ENCODE measurements at places on chromosomes 3 and 15. TPM values are rescaled to one million over a fixed set of nuclear protein-coding genes. Genes with fewer than 3 reads are reported as not detected.

The TM6SF1 gene
- not detected for total RNA-seq

The ACTC1 gene
- 4.8 TPM for total RNA-seq

The NME9 gene
- 1.1 TPM for total RNA-seq

The SPRED1 gene
- total RNA-seq, result 36.7 TPM

The BTLA gene
- total RNA-seq, result not detected

The TM4SF4 gene
- total RNA-seq, result 0.34 TPM

The HRG gene
- total RNA-seq, result not detected

Data from mesothelial cell of epicardium (in vitro differentiated cells).